ENCODE measurements at places on chromosomes 13 and 19.

GRCh38 chr13:50209631-50210030 is 194.4 kb downstream of the KCNRG start:
- DNase-seq, result no peak

DNA sequence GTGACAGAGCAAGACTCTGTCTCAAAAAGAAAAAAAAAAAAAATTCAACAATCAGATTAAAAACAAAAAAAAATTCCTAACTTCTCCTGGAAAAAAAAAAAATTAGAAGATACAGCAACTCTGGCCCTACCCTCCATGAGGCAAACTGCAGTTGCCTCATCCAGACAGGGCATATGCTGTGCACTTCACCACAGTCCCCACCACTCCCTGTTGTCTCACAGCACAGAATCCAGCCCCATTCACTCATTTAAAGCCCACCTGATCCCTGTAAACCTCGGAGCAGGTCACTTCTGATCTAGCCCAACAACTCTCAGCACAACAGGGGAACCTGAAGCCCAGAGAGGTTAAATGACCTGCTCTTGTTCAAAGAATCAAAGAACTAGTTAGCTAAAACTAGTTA is 24.9 kb downstream of the RHPN2 start:
- DNase-seq, result no peak

GRCh38 chr19:46371371-46371901 is 24.5 kb downstream of the PPP5C start:
- no peak for DNase-seq

GRCh38 chr13:46803586-46803985 is 6.6 kb upstream of the ESD start:
- no peak for DNase-seq

DNA sequence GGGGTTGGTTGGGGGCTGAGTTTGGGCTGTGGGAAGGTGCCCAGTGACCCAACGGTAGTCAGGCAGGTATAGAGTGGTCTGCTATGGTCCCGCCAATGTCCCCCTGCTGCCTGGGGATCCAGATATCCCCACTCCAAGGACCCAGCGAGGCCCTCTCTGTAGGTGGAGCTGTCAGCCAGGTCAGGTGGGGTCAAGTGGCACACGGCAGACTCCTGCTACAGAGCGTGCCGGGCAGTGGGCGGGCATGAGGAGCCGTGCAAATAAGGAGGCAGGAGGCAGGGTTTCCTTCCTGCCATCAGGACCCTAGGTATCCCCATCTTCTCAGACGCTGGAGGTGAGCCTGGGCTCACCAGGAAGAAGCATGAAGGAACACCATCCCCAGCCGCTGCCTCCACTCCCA is 14.9 kb downstream of the EVI5L start:
- DNase-seq, result no peak
